Daoy (cell line): ENCODE measurements at places on chromosomes 6 and 20.

GRCh38 chr20:34643928-34644327 lies 33.0 kb downstream of the PIGU start:
- DNase-seq: no peak

DNA sequence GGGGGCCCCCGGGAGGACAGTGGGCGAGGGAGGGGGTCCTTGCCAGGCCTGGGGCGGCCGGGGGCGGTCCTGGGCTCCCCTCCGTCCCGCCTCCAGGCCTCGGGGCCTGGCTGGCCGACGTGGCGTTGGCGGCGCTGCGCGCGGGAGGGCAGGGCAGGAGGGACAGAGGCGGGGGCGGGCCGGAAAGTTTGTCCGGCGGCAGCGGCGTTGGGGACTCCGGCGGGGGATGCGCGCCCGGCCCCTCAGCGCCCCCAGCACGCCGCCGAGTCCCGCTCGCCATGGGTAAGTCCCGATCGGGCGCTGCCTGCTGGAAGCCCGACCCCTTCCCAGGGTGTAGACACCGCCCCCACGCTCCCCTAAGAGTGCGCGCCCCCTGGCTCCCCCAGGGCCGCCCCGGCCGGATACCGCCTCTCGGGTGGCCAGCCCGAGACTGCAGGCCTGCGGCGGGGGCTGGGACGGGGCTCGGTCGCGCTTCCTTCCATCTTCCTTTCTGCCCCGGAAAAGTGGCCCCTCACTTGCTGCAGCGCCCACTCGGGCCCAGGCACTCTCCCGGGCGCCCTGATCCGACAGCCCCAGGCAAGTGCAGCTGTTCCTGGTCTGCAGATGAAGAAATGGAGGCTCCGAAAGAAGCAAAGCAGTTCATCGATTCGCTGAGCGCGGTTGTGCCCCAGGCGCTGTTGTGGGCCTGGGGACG lies at the start of gene SLC2A10:
TSS of gene SLC2A10 (plus strand) at position 191 of the 694 bp plus-strand sequence. CDS start at position 279, 88 bp downstream.
- peak; percentile 46 for DNase-seq

- no peak for DNase-seq
Observed at GRCh38 chr6:106051226-106051625, 34.9 kb upstream of the PRDM1 start.

- DNase-seq: no peak
Observed at GRCh38 chr6:127403636-127404035, 55.6 kb downstream of the KIAA0408 start.

- no peak for DNase-seq
Observed at GRCh38 chr20:63061771-63062100, 55.0 kb upstream of the BHLHE23 start.

DNA sequence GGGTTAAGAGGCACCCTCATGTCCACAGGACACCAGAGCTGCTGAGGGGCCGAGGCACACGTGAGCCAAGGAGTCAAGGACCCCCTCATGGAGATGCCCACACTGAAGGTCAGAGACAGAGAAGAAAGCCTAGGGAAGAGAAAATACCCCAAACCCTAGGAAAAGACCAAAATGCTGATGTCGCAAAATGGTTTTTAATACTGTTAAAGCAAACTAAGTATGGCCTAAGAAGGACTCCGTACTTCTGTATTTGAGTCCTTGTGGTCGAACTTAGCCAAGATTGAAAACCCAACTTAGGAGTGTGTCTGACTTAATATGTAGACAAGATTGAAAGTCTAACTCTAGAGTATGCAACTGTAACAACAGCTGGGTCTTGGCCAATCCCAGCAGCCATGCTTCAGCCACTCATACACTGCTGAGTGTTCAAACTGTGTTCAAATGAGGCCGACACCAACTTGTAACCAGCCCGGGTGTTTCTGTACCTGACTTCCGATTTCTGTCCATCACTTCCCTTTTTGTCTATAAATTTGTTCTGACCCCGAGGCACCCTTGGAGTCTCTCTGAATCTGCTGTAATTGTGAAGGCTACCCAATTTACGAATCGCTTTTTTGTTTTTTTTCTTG lies 92.6 kb upstream of the AGPAT4 start:
- DNase-seq: no peak

DNA sequence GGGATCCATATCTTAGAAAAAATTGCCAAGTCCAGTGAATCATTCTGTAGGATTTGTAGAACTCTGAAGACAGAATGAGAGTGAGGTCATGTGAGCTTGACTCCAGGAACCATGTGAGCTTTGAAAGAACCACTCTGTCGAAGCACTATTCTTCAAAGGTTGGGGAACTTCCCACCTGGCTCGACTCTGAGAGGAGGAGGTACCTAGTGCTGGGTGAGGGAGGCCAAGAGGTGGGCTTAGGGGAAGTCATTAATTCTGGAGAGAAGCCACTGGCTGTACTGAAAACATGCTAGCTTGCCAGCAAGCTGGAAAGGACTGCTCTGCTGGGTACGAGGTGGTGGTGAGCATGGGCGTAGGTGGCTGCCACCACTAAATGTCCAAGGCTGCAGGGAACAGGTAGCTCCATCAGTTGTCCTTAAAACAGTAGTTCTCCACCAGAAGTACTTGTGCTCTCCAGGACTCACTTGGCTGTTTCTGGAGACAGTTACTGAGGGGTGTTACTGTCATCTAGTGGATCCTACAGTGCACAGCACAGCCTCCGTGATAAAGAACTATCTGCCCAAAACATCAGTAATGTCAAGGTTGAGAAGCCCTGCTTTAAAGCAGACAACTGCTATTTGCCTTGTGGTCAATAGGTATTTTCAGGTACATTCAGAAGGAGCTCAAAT lies 34.7 kb upstream of the SYNJ2 start:
- no peak for DNase-seq

DNA sequence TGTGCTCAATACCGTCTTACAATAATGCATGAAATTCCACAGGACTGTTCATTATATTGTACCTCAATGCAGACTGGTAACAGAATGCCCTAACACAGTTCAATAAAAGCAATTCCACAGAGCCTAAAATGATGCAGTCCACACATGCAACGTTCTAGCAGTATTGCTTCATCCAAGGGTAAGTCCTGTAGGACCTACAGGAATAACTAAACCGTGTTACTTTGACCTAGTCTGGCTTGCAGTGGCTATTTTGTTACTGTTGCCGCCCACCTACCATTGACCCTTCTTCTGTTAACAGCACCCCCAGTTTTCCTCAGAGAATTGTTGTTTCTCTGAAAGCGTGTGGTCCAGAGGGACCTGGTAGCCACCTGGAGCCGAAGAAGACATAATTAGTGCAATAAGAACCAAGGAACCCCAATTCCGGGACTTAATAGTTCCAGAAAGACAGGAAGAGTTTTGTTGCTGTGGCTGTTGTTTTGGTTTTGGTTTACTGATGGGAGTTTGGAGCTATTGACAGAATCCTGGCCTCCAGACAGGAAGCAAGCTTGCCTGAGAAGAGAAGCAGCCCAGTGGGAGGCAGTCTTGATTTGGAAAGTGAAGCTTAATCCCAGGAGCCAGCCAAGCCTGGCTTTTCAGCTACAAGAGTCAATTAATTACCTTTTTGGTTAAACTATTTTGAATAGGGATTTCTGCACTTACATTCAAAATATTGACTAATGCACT lies 91.3 kb downstream of the FRK start:
- DNase-seq: no peak

GRCh38 chr20:47783828-47784598 lies 1.3 kb downstream of the SULF2 start:
- no peak for DNase-seq

GRCh38 chr6:81130969-81131368 lies 621.5 kb downstream of the TENT5A start:
- no peak for DNase-seq

- DNase-seq: no peak
Observed at GRCh38 chr6:42369568-42369967, 82.2 kb downstream of the TRERF1 start.
